ENCODE measurements at places on chromosomes 2 and 18. TPM values are rescaled to one million over a fixed set of nuclear protein-coding genes. Genes with fewer than 3 reads are reported as not detected.

DNA sequence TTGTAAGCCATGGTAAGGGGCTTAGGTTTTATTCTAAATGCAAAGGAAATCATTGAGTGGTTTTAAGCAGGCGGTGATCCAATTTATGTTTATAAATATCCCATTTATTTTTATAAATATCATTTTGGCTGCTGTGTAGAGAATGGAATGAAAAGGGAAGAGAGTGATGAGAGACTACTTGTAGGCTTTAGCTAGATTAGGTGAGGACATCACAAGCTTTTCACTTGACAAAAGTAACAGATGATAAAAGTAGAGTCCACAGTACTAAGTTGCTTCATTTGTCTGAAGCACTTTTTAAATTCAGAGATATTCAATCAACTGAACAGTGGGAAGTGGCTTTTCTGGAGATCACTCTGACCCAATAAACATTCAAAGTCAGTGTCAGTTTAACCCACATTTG, 65.4 kb upstream of the FSHR start:
- DNase-seq, result no peak

GLI2 gene
- total RNA-seq, result 4.8 TPM

DNA sequence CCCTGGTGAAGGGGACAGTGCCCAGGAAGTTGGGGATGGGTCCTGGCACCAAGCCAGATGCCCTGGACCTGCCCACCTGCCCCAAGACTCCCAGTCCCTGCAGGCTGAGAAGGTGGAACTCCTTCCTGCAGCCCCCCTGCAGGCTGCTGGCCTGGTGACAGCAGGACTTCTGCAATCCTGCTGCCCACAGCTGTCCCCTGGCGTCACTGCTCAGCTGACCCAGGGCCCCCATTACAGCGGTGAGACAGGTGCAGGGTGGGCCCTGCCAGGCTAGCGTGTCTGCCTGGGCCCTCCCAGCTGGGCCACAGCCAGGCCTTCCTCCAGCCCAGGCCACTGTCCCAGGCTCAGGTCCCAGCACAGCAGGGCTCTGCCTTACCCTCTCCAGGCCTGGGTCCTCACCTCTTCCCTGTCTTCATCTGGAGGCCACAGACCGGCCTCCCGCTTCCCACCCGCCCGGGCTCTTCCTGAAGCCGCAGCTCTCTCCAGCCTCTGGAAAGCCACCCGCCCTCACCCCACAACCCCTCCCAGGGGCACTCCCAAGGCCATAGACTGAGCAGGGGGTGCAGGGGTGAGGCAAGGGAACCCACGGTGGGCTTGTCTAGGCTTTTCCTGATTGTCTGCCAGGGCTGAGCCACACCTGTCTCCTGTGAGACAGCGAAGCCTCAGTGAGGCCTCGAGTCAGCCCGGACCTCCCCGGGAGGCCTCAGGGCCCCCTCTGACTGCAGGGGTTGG, 8.8 kb upstream of the ERFE start:
- no peak for DNase-seq

L3MBTL4 gene
- 11.3 TPM for total RNA-seq

DNA sequence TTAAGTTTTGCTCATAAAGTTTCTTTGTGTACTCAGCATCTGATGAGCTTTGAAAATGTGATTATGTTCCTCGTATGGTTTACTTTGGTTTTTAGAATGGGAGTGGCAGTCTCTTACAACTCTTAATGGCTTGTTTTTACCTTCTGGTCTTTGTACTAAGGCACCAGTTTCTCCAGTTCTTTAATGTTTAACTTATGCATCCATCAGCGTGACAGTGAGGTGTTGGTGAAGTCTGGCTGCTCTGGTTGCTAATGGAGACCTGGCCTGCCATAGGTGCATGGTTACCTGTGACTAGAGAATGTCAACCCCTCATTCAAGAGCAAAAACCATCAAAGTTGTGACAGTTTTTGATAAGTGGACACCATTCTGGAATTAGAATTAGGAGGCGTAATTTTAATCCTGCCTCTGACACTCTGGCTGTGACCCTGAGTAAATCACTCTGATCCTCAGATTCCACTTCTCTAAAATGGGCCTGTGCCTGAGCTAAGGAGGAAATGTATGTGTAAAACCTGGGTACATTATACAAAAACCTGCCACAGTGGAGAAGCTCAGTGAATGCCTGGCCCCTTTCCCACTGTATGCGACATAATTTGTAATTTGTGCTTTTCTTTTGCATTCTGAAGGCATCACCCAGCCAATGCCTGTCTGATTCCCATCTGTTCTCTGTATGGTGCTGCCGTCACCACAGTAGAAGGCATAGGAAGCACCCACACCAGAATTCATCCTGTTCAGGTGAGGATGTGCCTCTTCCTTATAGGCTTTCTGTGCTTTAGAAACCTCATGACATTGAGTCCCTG, 11.2 kb downstream of the AOX1 start:
- no peak for DNase-seq

GRCh38 chr2:26575836-26576564, 65.2 kb downstream of the CIB4 start:
- no peak for DNase-seq

MOGAT1 gene
- not detected for total RNA-seq

GRCh38 chr2:220955776-220956175, 616.3 kb downstream of the EPHA4 start:
- DNase-seq, result no peak

SLC30A3 gene
- total RNA-seq, result 0.15 TPM

NTSR2 gene
- total RNA-seq, result not detected

SKA1 gene
- 0.68 TPM for total RNA-seq

DNA sequence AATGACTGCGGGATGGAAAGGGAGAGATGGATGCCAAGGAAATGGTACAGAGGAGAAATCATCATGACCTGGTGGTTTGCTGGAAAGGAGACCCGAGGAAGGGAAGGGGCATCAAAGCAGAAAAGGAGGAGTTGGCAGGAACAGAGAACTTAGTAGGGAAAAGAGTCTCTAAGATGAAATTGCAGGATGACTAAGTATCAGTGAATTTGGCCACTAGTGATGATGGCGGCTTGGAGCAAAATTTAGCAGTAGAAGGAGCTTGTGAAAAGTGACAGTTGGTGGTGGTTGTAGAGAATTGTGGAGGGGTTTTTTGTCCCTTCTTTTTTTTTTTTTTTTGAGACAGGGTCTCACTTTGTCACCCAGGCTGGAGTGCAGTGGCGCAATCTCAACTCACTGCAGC, 10.1 kb downstream of the METAP1D start:
- no peak for DNase-seq

DNA sequence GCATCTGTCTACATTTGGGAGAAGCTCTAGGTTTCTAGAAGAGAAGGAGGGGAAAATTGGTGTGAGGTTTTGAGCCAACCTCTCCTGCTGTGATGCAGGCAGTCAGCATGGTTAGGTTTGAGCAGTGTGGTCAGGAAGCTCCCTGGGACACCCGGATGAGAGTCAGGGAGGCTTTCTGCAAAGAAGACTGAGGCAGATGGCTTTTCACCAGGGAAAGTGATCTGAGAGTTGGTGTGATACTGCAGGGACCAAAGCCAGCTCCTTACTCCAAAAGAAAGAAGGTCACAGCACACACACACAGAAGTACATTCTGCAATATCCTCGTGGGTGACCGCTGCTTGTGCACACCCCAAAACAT, 75.8 kb upstream of the BCL11A start:
- no peak for DNase-seq

CFC1 gene
- not detected for total RNA-seq

SPRED2 gene
- 14.5 TPM for total RNA-seq

DNA sequence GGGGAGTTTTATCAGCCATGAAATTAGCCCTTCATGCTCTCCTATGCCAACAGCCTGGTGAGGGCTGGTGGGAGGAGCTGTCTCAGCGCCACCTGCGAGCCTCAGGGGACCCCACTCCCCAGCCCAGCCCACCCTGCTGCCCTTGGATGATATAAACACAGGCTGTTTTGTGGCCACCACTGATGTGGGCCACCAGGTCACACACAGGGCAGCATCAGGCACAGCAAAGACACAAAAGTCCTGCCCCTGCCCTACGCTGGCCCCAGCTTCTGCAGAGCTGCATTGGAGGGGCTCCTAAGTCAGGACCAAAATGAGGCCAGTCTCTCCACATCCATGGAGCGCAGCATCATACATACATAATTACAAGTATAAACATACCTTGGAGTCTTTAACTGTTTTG, 110.6 kb upstream of the TEX51 start:
- DNase-seq, result no peak

MC2R gene
- total RNA-seq, result not detected

GRCh38 chr2:210558708-210559107, 2.3 kb downstream of the CPS1 start:
- no peak for DNase-seq

DNA sequence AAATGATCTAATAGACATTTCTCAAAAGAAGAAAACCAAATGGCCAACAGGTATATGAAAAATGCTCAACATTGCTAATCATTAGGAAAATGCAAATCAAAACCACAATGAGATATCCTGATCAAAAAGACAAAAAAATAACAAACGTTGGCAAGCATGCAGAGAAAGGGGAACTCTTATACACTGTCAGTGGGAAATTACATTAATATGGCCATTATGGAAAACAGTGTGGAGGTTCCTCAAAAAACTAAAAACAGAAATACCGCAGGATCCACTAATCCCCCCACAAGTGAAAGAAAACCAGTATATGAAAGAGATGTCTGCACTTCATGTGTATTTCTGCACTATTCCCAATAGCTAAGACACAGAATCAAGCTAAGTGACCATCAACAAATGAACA, 57.7 kb upstream of the CTIF start:
- DNase-seq, result no peak

MATN3 gene
- total RNA-seq, result 0.11 TPM

- no peak for DNase-seq
Observed at GRCh38 chr2:30148850-30149249, 2.0 kb downstream of the YPEL5 start.
